ENCODE measurements at places on chromosomes 3 and 15.

- DNase-seq: no peak
Measured at GRCh38 chr3:13005301-13005700, 67.9 kb downstream of the IQSEC1 start.

GRCh38 chr3:10116138-10116460 is 624 bp downstream of the BRK1 start:
- no peak for DNase-seq

- DNase-seq: no peak
Measured at GRCh38 chr15:62858343-62858742, 184.2 kb upstream of the TPM1 start.

GRCh38 chr15:23472678-23473077 is 25.6 kb upstream of the GOLGA6L2 start:
- DNase-seq: no peak

DNA sequence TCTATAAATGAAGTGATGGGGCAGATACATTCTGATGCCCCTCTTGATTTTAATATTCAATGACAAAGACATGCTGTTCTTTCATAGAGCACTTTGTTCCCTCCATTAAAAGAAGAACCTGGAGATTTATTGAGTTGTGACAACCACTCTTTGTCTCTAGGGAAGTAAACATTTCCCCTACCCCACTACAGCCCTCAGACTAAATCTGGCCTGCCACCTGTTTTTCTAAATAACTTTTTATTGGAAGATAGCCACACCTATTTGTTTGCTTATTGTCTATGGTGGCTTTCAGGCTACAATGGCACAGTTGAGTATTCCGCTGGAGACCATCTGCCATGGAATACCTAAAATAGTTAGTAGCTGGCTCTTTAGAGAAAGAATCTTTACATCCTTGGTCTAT is 41.2 kb upstream of the ZNF385D start:
- DNase-seq: no peak

DNA sequence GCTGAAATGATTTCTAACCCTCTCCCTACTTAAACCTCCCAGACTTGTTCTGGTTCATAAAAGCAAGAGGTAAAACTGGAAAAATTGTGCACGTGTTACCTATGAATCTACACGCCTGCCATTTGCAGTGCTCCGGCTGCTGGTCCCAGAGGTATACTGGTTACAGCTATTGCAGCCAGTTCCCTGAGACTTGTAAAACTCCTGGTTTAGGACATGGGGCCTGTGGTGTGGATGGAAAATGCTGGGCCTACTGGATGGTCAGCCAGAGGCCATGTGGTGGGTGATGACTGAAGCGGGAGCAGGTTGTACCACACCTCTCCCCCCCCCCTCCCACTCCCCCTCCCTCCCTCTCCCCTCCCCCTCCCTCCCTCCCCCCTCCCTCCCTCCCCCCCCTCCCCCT is 45.0 kb downstream of the SENP2 start:
- no peak for DNase-seq

- DNase-seq: no peak
Measured at GRCh38 chr3:62502315-62503300, 129.3 kb upstream of the FEZF2 start.

DNA sequence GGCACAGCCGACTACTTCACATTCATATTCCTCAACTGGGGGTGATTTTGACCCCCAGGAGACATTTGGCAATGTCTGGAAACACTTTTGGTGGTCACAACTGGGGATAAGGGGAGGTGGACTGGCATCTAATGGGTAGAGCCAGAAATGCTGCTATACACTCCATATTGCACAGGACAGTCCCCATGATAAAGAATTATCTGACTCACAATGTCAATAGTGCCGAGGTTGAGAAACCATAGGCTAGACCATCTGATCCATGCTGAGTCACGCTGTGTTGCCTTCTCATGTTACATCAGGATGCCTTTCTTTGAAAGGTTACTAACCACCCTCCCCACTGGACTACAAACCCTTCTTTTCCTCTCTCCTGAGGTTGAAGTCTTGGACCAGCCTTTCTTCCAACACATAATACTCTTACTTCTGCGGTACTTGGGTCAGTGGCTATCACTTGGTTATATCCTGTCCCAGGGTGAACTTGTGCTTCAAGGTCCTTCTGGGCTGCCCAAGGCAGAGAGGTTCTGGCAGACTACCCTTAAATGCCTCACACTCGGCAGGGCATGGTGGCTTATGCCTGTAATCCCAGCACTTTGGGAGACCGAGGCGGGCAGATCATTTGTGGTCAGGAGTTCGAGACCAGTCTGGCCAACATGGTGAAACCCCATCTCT is 68.8 kb downstream of the CTNNB1 start:
- DNase-seq: no peak

DNA sequence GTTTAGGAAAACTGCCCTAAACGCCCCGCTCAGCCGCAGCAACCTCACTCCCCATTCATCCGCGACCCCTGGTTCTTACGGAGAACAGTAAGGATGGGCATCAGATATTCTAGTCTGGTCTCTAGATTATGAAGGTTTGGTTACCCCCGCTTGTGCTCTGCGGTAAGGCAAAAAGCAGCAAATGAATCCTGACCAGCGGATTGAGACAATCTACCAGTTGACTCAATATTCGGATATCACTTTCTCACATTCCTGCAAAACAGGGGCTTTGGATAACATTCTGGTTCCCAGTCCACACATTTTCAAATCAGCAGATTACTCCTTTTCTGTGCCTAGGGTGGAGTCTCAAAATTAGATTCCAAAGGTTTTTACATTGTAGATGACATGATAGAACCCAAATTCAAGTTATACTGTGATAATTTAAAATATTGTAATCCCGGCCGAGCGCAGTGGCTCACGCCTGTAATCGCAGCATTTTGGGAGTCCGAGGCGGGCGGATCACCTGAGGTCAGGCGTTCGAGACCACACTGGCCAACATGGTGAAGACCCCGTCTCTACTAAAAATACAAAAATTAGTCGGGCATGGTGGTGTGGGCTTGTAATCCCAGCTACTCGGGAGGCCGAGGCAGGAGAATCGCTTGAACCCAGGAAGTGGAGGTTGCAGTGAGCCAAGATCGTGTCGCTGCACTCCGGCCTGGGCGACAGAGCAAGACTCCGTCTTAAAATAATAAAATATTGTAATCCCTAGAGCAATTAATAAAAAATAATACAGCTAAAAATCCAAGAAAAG is 1.1 kb upstream of the CYFIP1 start:
- DNase-seq: no peak

DNA sequence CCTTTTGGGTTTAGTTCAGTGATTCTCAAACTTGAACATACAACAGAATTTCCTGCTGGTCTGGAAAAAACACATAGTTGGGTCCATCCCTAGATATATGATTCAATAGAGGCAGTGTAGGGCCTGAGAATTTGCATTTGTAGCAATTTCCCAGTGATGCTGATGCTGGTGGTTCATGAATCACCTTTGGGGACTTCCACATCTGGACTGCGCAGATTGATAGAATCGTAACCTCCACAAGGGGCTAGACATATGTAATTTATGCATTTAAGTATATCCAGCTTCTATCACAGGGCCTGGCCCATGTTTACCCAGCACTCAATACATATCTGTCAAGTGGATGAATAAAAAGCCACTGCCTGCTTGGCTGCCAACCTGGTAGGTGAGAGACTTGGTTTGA is 33.8 kb upstream of the SUCLG2 start:
- no peak for DNase-seq

DNA sequence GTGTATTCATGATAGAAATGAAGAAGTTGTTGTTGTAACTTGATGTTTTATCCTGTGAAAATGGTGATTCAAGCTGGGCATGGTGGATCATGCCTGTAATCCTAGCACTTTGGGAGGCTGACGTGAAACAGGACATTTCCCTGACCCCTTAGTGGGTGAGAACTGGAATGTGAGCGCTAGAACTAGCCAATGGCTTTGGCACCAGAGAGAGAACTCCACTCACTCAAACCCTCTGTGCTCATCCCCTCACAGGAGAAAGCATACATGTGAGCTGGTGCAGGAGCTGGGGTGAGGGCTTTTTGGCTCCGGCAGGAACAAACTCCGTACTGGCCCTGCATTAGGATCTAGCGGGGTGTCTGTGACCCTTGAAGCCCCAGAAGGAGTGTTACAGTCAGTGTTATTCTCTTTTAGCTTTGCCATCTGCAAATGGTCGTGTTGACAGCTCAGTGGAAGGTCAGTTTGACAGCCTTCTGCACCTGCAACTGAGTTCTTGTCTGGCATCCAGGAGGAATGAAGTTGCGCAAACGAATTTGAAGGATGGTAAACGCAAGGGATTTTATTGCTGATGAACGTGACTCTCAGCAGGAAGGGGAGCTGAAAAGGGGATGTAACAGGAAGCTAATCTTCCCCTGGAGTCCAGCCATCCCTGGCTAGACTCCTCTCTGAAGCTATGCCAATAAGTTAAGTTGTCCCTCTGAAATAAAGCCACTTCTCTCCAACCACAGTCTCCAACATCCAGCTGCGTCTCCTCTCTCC is 1016.6 kb upstream of the CADM2 start:
- DNase-seq: no peak

DNA sequence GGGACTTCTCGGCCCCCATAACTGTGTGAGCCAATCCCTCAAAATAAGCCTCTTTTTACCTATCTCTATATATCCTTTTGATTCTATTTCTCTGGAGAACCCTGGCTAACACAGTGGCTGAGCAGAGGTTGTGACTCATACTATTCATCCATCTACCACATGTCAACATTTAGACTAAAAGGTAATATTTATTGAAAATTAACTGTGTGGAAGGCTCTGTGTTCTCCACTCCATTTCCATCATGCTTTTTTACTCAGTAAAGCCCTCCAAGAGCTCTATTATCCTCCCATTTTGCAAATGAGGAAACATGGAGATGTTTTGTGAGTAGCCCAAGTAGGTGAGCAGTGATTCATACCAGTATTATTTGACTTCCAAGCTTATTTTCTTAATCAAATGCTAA is 217.9 kb upstream of the DCBLD2 start:
- no peak for DNase-seq

- no peak for DNase-seq
Measured at GRCh38 chr3:96267577-96267976, 546.8 kb upstream of the EPHA6 start.

- no peak for DNase-seq
Measured at GRCh38 chr15:99435113-99435695, 130.6 kb upstream of the MEF2A start.

DNA sequence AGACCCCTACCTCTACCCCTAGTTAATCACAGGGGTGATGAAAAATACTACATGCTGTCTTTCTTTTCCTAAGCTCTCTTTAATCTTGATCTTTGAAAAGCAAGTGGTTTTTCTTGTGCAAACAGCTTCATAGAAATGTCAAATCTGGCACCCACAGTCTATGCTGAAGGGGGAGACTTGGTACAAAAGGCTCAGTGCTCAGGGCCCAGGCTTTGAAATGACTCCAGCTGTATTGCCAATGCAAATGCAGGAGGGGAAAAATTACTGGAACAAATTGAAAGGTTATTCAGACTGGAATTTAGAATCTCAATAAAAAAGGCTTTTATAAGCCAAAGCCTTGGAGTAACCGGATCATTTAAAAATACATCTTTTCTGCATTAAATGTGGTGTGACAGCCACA is 223.9 kb downstream of the LRTM1 start:
- DNase-seq: no peak

GRCh38 chr15:69810431-69811354 is 287.0 kb downstream of the TLE3 start:
- DNase-seq: no peak

DNA sequence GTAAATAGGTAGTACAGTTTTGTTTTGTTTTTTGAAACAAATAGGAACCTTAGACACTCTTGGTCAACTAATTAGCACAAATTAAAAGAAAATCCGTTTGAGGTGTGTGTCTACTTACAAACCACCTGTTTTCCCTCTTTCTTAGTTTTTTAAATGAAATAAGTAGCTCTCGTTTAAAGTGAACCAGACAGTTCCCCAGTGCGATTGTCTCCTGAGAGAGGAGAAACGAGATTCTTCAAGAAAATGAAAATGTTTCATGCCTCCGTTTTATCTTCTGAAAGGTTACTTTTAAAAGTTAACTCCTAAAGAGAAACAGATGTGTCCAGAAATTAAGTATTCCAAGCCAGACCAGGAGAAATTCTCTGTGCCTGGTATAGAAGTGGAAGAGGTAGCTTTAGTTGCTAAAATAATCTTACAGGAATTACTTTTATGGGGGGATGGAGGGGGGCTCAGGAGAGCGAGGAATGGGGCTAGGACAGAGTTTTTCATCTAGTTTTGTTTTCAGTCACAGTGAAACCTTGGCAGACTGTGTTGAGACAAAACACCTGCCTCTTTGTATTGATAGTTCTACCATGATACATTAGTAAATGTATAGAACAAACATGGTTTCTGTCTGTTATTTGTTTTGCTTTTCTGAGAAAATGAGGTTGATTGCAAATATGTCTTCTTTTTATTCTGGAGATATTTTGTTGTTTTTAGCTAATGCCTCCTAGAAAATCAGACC is 155.1 kb upstream of the CNTN4 start:
- no peak for DNase-seq

DNA sequence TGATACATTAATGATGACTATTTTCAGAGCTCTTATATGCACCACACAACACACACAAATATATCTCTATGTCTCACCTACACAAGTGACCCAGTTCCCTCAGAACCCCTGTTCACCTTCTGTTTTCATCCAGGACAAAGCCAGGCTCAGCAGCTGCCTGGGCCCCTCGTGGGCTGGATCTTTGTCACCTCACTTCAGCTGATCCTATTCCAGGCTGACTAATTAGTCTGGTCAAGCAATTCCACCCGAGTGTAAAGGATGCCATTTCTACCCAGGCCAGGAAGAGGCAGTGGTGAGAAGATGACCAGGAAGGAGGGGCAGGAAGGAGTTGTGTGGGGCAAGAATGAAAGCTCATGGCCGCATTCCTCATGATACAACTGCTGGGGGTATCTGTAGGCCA is 62.3 kb downstream of the DHX30 start:
- no peak for DNase-seq

GRCh38 chr15:33730815-33731214 is 237.5 kb upstream of the CHRM5 start:
- no peak for DNase-seq

GRCh38 chr15:68672781-68673205 is 94.0 kb downstream of the CORO2B start:
- no peak for DNase-seq

GRCh38 chr15:47565949-47566348 is 151.4 kb upstream of the SEMA6D start:
- no peak for DNase-seq
